ENCODE measurements at places on chromosomes 12 and 14. TPM values are rescaled to one million over a fixed set of nuclear protein-coding genes. Genes with fewer than 3 reads are reported as not detected.

SLC10A1 gene
- 2.9 TPM for polyA plus RNA-seq

HELB gene
- 1.5 TPM for polyA plus RNA-seq

CAPRIN2 gene
- polyA plus RNA-seq, result 23.0 TPM

KRT82 gene
- polyA plus RNA-seq, result not detected

GPR84 gene
- polyA plus RNA-seq, result not detected

KRT86 gene
- 0.40 TPM for polyA plus RNA-seq

GCH1 gene
- 19.3 TPM for polyA plus RNA-seq

CCDC184 gene
- 13.8 TPM for polyA plus RNA-seq

MYL6 gene
- 2,273 TPM for polyA plus RNA-seq

CCDC196 gene
- polyA plus RNA-seq, result not detected

IFNG-AS1 gene
- not detected for polyA plus RNA-seq

EGLN3 gene
- 14.9 TPM for polyA plus RNA-seq

ARHGDIB gene
- polyA plus RNA-seq, result 14.2 TPM

CLEC4C gene
- not detected for polyA plus RNA-seq

VDR gene
- polyA plus RNA-seq, result 4.9 TPM

RERGL gene
- polyA plus RNA-seq, result not detected

ASPG gene
- polyA plus RNA-seq, result 14.7 TPM

ASCL1 gene
- 1.5 TPM for polyA plus RNA-seq

LHX5 gene
- not detected for polyA plus RNA-seq

MMP17 gene
- polyA plus RNA-seq, result 0.78 TPM

GRIP1 gene
- 7.7 TPM for polyA plus RNA-seq

PWP1 gene
- 63.4 TPM for polyA plus RNA-seq

GNG2 gene
- 6.6 TPM for polyA plus RNA-seq

PIWIL1 gene
- not detected for polyA plus RNA-seq

NPC2 gene
- 602 TPM for polyA plus RNA-seq

PTCSC3 gene
- not detected for polyA plus RNA-seq

Data from hepatocyte (in vitro differentiated cells).